MM.1S (cell line): ENCODE measurements at places on chromosomes 4 and X.

GRCh38 chr4:153281476-153281875 is 63.0 kb upstream of the MND1 start:
- DNase-seq = no peak

- no peak for DNase-seq
Measured at GRCh38 chrX:68532831-68533533, 34.1 kb downstream of the YIPF6 start.

GRCh38 chr4:23455456-23456158 is 434.2 kb downstream of the PPARGC1A start:
- no peak for DNase-seq

- no peak for DNase-seq
Measured at GRCh38 chr4:40193578-40193977, 3.3 kb upstream of the RHOH start.

GRCh38 chrX:15563056-15563455 is 37.7 kb downstream of the ACE2 start:
- no peak for DNase-seq

- no peak for DNase-seq
Measured at GRCh38 chrX:18119856-18120255, 100.8 kb downstream of the BEND2 start.

DNA sequence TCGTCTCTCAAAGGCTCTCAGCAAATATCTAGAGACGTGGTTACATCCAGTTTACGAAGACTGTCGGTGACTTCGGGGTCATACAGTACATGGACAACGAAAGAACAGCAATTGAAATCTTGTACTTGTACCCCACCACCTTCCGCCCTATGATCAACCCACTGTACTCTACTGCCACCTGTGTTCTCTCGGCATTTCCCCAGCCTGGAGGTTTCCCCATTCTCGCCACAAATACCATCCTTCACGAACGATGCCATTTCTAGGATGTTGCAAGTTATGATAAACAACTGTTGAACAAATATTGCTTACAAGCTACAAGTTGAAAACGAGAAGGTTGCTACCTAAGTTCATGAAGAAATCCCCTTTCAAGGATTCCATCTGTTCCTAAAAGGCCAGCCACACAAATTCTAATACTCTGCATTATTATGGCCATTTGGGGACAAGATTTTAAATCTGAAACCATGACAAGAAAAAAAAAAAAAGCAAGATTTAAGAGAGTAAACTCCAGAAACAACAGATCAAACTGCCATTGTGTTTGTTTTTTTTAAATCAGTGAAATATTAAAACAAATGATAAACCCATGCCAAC is 1.6 kb downstream of the APBB2 start:
- no peak for DNase-seq

DNA sequence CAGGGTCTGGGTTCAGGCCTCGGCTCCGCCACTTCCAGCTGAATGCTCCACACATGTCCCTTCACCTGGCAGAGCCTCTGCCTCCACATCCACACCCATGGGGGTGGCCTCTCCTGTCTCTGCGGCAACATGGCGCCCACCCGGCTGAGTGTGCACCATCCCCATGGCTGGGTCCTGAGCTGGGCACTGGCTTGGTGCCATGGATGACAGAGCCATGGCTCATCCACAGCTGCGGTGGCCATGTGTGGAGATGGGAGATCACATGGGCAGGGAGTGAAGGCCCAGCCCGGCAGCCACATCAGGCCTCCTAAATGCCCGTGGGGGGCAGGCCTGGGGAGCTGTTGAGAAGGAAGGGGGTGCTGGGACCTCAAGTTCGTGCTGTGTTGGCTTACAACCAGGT is 213.7 kb downstream of the AFAP1 start:
- no peak for DNase-seq

GRCh38 chr4:60033826-60034225 is 1166.3 kb upstream of the ADGRL3 start:
- no peak for DNase-seq

DNA sequence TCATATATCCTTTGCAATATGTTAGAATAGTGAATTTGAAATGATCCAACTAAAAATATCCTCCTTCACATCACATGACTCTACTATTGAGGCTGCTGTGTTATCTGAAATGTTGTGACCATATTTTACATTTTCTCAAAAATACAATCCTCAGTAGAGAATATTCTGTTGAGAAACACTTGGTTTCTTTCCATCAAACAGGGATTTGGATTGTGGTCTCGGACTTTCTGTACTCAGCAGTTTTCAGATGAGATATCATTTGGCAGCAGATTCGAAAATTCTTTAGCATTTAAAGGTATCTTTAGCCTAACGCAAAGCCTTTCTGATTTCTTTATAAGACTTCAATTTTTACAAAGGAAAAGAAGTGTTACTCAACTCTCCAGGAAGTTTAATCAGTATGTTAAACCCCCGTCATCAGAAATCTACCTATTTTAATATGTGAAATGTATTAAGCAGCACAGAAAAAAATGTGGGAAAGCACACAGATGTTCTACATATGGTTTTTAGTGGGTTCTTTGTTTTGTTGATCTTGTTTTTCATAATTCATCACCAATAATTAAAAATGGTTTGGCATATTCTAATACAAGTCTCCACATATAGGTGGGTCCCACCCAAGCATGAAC is 55.4 kb upstream of the ANXA3 start:
- no peak for DNase-seq

- no peak for DNase-seq
Measured at GRCh38 chr4:12583275-12583674, 900.9 kb downstream of the RAB28 start.
